T-cell (primary cell): ENCODE measurements at places on chromosomes 6 and 20.

DNA sequence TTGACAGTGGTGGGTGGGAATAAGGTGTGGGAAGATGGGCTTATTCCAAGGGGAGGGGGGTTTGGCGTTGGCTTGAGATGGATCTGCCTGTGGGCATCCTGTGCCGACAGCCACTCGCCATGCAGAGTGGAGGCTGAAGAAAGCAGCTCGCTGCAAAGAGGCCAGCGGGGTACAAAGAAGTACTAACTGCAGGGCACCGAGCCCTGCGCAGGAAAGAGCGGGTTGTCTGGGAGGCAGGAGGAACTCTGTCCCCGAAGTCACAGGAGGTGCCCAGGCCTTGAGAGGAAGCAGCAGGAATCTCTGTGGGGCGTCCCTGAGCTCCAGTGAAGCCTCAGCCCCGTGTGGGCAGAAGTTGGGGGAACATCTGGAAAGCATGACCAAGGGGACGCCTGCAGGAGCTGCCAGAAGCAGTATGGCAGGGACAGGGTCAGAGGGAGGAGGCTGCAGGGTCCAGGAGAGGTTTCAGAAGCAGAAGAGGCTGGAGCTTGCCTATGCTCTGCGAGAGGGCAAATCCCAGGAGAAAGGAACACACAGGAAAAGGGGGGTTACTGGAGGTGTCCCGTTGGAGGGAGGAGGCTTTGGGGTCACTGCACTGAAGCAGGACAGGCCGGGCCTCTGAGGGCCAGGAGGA, 77.2 kb downstream of the THBS2 start:
- H3K4me1 ChIP-seq, result no peaks in the 10 kb centered on the region
- H3K36me3 ChIP-seq, result no peaks in the 10 kb centered on the region
- peaks cover 17% of the 10 kb centered on the region for H3K27me3 ChIP-seq
- H3K27ac ChIP-seq, result no peak overlapping the region
- H3K4me3 ChIP-seq, result no peak overlapping the region

GRCh38 chr6:162119341-162119740, 608.2 kb downstream of the PRKN start:
- no peaks in the 10 kb centered on the region for H3K27me3 ChIP-seq
- H3K27ac ChIP-seq, result no peak overlapping the region
- H3K4me1 ChIP-seq, result no peaks in the 10 kb centered on the region
- DNase-seq, result no peak
- H3K36me3 ChIP-seq, result no peaks in the 10 kb centered on the region

GRCh38 chr20:39758876-39759275, 796.7 kb downstream of the DHX35 start:
- H3K4me1 ChIP-seq, result no peaks in the 10 kb centered on the region
- DNase-seq, result no peak
- no peaks in the 10 kb centered on the region for H3K36me3 ChIP-seq
- H3K27ac ChIP-seq, result no peak overlapping the region

DNA sequence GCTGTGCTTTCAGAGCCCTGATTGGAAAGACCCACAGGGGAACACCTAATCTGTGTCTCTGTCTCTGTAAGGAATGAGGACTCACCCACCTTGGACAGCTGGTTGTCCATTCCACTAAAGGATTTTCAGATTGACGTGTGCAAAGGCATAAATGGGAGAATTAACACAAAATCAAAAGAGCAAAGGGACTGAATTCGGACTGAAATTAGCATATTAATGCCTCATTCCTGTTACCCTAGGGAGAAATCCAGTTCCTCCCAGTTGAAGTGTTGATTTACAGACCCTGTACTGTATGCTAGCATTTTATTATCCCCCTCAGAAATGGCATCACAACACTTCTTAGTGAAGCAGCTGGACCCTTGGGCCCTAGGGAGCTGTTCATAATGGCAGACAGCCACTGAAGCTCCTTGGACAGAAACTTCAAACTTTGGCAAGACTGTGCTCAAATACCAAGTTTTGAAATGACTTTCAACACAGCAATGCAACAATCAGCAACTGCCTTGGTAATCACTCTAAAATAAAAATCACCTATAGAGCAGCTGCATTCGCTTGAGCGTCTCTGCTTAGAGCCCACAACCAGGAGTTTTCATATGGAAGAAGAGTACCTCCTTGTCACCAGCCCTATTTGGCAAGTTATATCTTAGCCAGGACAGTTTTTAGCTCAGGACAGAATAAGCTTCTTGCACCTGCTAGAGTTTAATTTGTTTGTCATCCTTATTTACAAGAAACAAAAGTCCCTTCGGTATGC, 118.1 kb downstream of the TRDN start:
- H3K36me3 ChIP-seq, result no peaks in the 10 kb centered on the region
- H3K27ac ChIP-seq, result no peak overlapping the region
- no peaks in the 10 kb centered on the region for H3K4me1 ChIP-seq

GRCh38 chr6:92716638-92717037, 702.7 kb downstream of the EPHA7 start:
- no peaks in the 10 kb centered on the region for H3K27me3 ChIP-seq
- no peak overlapping the region for H3K27ac ChIP-seq
- no peaks in the 10 kb centered on the region for H3K36me3 ChIP-seq
- DNase-seq, result no peak
- no peak overlapping the region for H3K4me3 ChIP-seq

DNA sequence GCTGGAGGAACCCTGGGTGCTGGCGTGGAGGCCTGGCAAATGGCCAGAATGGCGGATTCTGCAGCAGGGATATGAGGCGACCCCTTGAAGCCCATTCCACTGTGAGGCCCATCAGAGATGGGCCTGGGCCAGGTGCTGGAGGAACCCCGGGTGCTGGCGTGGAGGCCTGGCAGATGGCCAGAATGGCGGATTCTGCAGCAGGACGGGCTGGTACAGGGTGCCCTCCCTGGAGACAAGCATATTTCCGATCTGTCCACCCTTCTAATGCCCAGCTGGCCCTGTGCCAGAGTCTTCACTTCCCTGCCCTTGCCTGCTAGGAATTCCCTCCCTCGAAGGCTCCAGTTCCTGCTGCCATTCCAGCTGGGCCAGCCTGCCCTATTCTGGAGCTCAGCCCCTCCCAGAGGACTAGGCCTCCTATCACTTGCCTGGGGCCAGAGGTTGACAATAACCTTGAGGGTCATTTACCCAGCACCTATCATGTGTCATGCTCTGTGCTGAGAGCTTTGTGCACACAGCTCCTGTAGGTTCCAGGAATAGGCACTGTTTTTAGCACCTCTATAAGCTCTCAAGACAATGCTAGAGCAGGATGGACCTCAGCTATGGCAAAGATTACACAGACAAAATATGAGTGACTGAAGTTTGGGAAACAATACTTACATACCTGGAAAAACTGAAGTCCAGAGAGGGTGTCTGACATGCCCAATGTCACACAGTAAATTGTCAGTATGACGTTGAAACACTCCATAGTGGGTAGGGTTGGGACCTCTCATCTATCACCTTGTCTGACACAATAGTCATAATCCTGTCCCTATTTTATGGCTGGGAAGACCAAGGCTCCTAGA, 21.4 kb downstream of the SUN5 start:
- H3K4me3 ChIP-seq, result no peak overlapping the region
- H3K36me3 ChIP-seq, result no peaks in the 10 kb centered on the region
- no peaks in the 10 kb centered on the region for H3K4me1 ChIP-seq
- H3K27me3 ChIP-seq, result no peaks in the 10 kb centered on the region
- no peak overlapping the region for H3K27ac ChIP-seq

GRCh38 chr6:33846226-33846625, 42.4 kb upstream of the MLN start:
- H3K27me3 ChIP-seq, result peaks cover 24% of the 10 kb centered on the region
- no peak overlapping the region for H3K4me3 ChIP-seq
- H3K4me1 ChIP-seq, result no peaks in the 10 kb centered on the region
- no peak overlapping the region for H3K27ac ChIP-seq
- no peak for DNase-seq

- H3K4me3 ChIP-seq, result no peak overlapping the region
- no peaks in the 10 kb centered on the region for H3K27me3 ChIP-seq
- no peaks in the 10 kb centered on the region for H3K36me3 ChIP-seq
- no peak for DNase-seq
These were observed 254.7 kb upstream of the MOCS1 start for GRCh38 chr6:40188931-40189330.

DNA sequence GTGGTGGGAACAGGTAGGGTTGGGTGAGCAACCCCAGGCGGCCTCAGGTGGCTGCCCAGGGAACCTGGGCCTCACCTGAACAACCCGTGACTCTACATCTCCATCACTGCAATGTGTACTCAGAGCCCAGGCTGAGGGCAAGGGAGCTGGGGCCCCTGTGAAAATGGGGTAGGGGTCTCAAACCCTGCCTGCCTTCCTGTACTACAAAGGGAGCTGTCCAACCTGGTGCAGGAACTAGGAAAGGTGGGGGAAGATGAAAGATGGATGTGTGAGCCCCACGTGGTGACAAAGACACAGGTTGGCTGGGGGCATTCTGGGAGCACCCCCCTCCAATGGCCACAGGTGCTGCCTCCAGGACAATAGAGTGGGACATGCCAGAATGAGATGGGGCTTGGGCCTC, 62.1 kb upstream of the SLC2A12 start:
- DNase-seq, result no peak
- H3K27ac ChIP-seq, result no peak overlapping the region
- H3K4me1 ChIP-seq, result no peaks in the 10 kb centered on the region
- no peak overlapping the region for H3K4me3 ChIP-seq
- H3K36me3 ChIP-seq, result no peaks in the 10 kb centered on the region

DNA sequence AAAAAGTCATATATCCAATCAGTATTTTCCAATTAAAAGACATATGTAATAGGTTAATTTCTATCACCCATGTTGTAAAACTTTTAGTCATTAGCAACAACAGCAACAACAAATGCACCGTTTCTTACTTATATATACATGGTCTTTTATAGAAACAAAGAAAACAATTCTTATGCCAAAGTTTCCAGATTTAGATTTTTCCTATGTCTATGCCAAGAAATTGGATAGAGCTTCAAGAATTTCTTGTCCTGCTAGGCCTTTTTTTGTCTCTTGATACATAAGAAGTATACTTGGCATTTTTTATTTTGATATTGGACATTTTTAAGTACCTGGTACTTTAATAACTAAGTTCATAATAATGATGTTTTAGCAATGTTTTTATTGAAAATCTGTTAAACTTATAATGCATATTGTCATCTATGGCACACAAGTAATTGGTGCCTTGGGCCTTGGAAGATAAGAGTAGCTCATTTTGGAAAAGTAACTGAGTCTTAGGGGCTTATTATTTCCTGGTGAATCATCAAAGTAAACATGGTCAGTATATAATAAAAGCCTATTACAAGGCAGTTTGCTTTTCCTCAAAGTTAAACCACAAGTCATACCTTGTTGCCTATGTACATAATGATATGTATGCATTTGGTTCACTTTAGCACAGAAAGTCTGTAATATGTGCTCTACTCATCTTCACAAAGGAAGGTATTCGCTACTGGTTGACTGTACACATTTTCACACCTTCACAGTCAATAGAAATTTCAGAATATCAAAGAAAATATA, 10.1 kb upstream of the FRK start:
- H3K27ac ChIP-seq, result no peak overlapping the region
- DNase-seq, result no peak

DNA sequence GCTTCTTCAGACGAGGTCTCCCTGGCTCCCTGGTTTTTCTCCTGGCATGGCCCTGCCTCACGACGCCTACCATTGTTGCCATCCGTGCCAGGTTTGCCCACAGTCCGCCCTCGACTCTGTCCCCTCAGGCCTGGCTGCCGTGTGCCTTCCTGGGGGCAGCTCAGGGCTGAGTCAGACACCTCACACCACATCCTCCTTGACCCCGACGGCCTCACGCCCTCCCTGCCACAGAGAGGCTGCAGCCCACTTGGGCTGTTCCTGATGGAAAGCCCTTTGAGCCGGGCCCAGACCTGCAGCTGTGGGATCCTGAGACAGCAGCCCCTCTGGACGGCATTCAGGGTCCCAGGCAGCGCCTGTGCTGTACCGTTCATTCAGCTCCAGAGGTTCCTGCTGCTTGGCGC, 108.3 kb downstream of the PSMB1 start:
- no peaks in the 10 kb centered on the region for H3K27me3 ChIP-seq
- no peak overlapping the region for H3K4me3 ChIP-seq

DNA sequence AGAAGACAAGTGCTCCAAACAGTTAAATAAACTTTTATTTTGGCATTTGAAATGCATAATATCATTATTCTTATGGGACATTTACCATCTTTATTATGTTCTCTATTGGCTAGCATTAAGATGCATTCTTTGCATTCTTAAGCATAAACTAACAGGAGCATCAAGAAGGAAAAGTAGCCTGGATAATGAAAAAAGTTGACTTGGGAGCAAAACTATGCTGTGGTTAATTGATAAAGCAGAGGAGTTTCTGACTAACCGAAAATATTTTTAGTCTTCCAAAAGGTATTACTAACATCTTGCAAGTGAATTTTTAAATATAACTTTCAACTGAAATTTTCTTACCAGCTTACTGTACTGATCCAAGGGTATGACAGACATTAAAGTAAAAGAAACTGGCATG, 140.3 kb downstream of the FLRT3 start:
- H3K27me3 ChIP-seq, result no peaks in the 10 kb centered on the region
- no peak overlapping the region for H3K4me3 ChIP-seq
- H3K4me1 ChIP-seq, result no peaks in the 10 kb centered on the region
- H3K27ac ChIP-seq, result no peak overlapping the region
- no peaks in the 10 kb centered on the region for H3K36me3 ChIP-seq
- DNase-seq, result no peak

DNA sequence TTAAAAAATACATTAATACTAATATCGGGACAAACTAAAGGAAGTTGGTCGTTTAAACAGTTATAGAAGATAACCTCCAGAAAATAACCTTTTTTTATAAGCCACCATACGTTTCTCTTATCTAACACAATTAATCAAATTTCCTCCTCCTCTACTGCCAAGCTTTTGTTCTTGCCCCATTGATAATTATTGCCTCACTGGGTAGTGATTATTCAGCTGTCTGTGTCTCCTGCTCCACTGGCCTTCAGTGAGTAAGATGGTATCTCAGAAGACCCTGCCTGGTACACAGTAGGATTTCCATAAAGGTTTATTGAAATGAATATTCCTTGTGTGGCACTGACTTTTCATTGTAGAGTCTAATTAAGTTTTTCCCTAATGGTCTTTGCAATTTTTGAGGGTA, 165.5 kb upstream of the SCGN start:
- no peak overlapping the region for H3K4me3 ChIP-seq
- no peaks in the 10 kb centered on the region for H3K27me3 ChIP-seq
- H3K4me1 ChIP-seq, result no peaks in the 10 kb centered on the region
- H3K27ac ChIP-seq, result no peak overlapping the region
- no peak for DNase-seq

DNA sequence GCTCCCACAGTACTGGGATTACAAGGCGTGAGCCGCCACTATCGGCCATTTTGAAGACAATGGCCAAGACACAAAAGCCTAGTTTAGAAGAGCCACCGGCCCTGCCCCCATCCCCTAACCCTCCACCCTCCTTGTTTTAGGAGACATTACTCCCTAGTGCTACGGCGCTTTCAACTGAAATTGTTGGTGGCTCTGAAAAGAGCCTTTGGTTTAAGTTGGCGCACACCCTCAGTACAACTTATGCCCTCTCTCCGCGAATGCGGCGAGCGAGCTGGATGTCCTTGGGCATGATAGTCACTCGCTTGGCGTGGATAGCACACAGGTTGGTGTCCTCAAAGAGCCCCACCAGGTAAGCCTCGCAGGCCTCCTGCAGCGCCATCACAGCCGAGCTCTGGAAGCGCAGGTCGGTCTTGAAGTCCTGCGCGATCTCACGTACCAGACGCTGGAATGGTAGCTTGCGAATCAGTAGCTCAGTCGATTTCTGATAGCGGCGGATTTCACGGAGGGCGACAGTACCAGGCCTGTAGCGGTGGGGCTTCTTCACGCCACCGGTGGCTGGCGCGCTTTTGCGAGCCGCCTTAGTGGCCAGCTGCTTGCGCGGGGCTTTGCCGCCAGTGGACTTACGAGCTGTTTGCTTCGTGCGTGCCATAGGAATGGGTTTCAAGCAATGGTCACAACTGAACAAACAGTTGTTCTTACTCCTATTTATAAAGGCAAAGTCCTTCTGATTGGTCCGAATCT, 114.9 kb upstream of the BTN3A2 start:
- no peaks in the 10 kb centered on the region for H3K27me3 ChIP-seq
- peak overlapping the region; percentile 83 for H3K27ac ChIP-seq
- H3K36me3 ChIP-seq, result no peaks in the 10 kb centered on the region
